NCI-H2081 treated with DMSO at 0.1 percent for 48 hours (cell line): ENCODE measurements at places on chromosomes 12 and 14.

DNA sequence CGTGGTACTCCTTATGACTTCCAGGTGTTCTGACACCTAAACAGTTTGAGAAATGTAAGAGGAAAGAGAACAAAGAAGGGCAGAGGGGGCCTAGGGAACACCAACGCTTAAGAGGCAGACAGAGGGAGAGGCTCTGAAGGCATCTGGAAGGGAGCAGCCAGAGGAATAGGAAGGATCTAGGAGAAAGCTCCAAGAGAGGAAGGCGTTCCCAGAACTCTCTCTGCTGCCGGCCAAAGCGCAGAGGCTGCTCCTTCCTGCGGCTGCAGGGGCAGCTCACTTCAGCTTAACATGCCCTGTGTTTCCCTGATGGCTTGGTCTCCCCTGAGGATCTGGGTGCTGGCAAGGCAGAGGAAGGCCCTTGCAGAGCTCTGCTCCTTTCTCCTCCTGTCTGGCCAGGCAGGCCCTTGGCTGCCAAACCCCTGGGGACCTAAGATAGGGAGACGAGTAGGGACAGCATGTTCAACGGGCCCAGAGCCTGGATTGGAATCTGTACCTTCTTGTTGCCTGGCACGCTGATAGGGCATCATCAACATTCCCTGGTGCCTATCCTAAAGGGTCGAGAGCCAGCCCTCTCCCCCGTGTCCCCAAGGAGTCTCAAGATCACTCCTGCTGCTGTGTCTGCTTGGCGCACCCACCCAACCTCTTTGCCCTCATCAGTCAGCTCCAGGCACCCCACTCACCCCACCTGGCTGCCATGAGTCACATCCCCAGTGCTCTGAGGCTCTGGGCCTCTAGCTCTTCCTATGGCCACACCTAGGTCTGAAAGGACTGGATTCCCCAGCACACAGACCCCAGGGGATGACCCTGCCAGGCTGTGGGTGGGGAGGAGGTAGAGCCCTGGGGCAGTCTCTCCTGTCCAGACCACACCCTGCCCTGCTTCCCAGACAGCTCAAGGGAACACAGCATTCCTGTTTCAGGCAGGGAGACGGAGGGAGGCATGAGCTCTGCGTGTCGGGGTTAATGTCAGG lies 45.6 kb downstream of the LTBP2 start:
- DNase-seq, result no peak

- DNase-seq, result no peak
Measured at GRCh38 chr12:86513226-86513625, 257.0 kb upstream of the MGAT4C start.

DNA sequence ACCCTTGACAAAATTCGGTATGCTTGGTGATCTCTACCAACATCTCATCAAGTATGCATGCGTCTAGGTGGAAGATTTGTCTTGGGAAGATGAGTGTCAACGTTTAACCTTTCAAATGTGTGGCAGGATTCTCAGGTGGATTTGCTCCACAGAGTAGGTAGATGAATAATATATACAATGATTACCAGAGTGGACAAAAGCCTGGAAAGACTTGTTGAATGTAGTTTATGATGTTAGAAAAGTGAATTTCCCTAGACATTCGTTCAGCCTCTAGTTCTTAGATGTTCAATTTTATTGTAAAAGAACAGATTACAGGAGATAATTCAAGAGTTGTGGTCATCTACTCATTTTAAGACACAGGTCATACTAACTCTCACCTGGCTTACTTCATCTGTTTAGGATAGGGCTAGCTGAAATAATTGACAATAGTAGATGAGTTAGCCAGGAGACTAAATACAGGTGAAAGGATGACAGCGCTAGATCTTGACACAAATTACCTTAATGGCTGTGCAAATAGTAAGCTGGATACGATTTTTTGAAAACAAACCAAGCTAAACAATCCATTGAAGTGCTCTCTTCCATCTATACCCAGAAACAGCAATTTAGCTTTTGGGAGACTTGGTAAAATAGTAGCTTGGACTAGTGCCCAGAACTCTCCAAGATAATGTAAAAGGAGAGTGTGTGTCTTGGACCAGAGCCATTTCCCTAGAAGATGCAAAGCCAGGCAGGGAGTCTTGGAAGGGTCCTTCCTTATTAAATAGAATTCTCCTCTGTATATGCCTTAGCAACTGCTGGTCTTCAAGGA lies 168.0 kb downstream of the DACT1 start:
- peak; percentile 60 for DNase-seq

GRCh38 chr12:115000038-115000437 lies 316.1 kb upstream of the TBX3 start:
- no peak for DNase-seq
